Islet precursor cell (in vitro differentiated cells): ENCODE measurements at places on chromosomes 7 and 10.

DNA sequence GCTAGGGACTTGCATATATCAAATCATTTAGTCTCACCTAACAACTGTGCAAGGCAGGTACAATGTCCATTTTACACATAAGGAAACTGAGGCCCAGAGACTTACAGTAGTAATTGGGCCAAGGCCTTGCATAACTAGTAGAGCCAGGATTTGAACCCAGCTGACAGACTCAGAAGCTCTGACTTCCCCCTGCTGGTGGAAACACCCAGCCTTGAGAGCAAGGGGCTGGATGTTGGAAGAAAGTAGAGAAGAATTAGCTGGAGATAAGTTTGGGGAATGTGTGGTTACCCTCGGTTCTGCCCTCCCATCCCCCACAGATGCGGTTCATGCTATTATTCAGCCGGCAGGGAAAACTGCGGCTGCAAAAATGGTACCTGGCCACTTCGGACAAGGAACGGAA is 2.0 kb downstream of the AP1S1 start:
- DNase-seq = no peak

DNA sequence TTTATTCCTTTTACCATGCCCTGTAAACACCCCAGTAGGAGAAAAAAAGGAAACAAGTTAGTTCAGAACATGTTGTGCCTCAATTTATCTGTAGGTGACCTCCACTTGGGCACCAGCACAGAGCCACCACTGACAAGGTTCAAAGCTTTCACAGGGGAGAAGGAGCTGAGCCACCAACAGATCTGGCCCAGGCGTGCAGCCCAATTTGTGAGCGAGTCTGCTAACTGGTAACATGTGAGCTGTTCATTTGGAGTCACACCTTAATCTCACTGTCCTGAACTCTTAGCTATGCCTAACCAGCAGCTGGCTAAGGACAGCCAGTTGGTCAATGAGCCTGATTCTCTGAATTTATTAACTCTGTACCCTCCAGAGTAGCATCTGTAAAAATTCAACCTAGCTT is 78.4 kb upstream of the CAMK2B start:
- peak; percentile 32 for DNase-seq

GRCh38 chr10:78768041-78768835 is 300.5 kb upstream of the ZMIZ1 start:
- peak; percentile 92 for DNase-seq

DNA sequence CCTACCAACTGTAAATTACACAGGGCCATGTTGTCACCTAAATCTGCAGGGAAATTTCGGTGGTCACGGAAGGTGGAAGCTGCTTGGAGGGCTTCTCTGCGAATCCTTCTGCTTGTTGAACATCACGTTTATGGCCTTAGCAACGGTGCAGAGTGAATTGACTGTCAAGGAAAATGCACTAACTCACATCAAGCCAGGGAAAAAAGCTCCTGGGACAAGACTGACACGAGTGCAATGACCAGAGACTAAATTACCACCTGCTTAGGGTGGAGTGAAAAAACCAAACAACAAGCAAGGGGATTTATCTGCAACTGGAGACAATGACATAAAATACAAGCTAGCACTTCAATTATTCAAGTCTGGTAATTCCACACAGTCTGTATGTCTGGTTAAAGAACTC is 211.2 kb downstream of the JAZF1 start:
- no peak for DNase-seq

DNA sequence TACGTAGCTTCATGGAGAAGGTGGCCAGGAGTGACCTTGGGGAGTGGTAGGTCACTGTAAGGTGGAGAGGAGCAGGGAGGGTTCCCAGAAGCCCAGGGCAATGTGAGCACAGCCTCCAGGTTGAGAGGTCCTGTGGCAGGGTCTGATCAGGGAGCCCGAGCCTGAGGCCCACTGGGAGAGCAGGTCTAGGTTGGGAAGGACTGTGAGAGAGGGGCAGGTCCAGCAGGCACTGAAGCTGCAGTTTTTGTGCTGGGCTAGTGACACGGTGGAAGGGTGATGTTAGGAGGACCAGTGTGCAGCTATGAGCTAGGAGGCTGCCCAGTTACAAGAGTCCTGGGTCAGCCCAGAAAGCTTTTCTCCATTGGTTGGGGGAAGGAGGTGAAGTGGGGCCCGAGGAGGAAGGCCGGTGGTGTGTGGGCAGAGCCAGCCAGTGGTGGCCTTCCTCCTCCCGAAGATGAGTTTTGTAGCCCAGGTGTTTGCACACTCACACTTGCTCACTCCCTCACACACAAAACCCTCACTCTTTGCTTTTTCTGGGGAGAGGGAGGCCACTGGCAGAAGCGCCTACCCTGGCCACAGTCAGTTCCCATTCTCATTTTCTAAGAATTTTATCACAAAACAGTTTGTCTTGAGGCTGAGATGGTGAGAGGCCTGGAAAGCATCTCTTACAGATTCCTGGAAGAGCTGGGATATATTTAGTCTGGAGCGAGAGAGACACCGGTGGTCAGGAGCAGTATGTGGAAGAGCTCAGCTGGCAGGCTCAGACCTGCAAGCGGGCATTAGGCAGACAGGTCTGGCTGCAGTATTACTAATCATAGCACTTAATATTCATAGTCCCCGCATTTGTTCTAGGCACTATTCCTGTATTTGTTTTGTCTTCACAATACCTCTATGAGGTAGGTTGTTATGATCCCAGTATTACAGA is 57.1 kb downstream of the ZNF467 start:
- peak; percentile 52 for DNase-seq

DNA sequence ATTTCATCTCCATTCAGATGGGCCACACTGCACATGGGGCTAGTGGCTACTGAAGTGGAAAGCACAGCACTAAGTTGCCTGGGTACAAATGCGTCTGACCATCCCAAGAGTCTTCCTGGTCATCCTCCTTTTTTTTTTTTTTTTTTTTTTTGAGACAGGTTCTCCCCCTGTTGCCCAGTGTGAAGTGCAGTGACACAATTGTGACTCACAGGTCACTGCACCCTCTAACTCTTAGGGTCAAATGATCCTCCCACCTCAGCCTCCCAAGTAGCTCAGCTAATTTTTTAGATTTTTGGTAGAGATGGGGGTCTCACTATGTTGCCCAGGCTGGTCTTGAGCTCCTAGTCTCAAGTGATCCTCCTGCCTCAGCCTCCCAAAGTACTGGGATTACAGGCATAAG is 3.4 kb upstream of the TRRAP start:
- no peak for DNase-seq

GRCh38 chr7:3634396-3634795 is 333.3 kb downstream of the SDK1 start:
- no peak for DNase-seq

DNA sequence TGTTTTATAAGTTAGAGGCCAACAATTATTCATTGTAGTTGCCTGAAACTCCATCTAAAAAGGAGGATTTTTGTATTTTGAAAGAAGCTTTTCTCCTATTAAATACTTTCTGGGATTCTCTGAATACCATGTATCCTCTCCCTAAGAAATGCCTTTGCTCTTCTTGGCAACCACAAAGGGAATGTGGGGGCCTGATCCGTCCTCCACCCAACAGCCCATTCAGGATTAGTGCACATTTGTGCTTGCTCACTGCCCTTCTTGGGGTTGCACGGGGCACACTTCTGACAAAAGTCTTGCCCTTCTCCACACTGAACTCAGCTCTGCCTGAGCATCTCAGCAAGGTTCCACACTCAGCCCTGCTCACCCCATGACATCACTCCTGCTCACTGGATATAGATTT is 194.2 kb downstream of the SLC25A13 start:
- DNase-seq = no peak

GRCh38 chr7:4698707-4699275 is 16.7 kb downstream of the FOXK1 start:
- no peak for DNase-seq

DNA sequence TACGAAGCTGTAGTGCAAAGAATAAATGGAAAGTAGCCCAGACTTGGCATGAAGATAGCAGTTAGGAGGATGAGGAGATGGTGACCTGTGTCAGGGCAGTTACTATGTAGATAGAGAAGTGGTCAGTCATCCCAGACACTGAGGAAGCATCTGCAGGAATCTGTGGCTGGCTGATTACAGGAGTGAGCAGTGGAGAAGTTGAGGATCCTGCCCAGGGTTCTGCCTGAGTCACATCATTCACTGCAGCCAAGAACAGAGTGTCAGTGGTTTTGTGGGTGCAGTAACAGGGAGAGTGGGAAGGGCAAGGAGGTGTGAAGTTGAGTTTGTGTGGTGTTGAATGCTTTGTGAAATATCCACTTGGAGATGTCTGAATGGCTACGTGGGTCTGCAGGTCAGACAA is 676.4 kb upstream of the NRP1 start:
- no peak for DNase-seq

DNA sequence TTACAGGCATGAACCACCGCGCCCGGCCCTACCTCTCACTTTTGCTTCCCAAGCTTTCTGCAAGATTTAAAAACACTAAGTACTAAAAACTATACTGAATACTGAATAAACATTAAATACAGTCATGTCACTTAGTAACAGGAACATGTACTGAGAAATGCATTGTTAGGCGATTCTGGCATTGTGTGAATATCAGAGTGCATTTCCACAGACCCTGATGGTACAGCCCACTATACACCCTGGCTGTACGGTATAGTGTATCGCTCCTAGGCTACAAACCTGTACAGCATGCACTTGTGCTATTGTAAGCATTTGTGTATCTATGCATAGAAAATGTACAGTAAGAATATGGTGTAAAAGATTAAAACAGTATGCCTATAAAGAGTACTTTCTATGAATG is 29.1 kb downstream of the PDIA4 start:
- DNase-seq = no peak

- no peak for DNase-seq
Observed at GRCh38 chr10:50851884-50852671, 33.3 kb downstream of the A1CF start.

- peak; percentile 96 for DNase-seq
Observed at GRCh38 chr10:120422457-120422856, 34.6 kb upstream of the PLPP4 start.

DNA sequence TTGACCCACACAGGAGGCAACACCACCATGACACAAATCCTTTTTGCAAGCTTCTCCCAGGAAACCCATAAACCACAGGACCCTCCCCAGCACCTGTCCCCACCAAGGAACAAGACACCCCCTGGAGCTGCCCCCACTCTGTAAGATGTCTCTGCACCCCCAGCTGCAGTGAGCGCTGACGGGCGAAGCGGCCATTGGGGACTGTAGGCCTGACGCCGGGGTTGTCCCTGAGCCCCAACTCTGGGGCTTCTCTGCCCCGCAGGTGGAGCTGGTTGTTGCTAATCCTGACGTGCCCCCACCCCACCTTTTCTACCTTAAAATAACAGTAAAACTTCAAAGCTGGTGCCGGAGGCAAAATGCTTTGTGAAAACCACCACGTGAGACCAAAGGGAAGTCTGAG is 94.7 kb upstream of the PPP2R2D start:
- DNase-seq = peak; percentile 19

DNA sequence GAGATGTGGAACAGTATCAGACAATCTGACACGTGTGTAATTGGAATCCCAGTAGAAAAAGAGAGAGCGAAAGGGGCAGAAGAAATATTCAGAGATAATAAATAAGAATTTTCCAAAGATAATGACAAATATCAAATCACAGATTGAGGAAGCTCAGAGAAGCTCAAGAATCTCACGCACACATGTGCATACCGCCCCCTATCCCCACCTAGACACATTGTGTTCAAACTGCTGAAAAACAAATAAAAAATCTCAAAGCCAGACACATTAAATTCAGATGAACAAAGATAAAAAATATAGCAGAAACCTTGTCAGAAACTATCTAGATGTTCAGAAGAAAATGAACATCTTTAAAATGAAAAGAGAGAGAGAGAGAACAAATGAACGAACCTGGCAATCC is 17.2 kb downstream of the SFR1 start:
- no peak for DNase-seq

DNA sequence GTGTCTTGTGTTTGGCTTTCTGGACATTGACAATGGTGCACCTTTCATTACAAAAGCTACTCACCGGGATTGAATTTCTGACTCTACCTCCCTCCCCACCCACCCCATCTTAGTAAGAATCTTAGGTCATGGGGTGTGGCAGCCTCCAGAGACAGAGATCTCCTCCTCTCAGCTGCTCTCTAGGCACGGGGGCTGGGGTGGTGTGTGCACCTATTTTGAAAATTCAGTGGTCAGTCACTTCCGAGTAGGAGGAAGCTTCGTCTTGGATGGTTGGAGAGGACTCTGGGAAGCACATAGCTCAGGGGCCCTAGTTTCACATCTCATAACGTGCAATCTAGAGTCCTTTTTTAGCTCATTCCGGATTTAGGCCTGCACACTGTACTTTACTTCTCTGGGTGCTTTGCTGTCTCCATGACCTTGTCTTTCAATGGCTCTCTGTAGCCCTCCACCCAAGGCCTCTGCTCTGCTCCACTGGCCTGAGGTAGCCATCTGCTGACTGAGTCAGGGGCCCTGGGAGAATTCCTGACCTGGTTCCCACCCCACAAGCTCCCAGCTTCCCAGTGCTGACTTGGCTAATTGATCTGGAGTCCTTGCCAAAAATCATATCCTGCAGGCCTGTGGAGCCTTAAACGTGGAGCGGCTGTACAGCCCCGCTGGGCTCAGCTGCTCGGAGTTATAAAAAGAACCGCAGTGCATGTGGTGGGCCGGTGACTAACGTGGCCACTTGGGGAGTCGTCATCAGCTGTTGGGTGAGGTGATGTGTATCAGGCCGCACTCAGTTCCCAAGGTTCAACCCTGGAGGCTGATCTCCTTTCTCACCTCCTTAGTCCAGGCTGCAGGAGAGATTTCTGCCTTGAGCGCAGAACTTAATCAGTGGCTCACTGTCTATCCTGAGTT is 19.3 kb upstream of the ADAMTS14 start:
- peak; percentile 63 for DNase-seq

- DNase-seq = no peak
Observed at GRCh38 chr7:130963339-130963738, 229.3 kb upstream of the KLF14 start.

DNA sequence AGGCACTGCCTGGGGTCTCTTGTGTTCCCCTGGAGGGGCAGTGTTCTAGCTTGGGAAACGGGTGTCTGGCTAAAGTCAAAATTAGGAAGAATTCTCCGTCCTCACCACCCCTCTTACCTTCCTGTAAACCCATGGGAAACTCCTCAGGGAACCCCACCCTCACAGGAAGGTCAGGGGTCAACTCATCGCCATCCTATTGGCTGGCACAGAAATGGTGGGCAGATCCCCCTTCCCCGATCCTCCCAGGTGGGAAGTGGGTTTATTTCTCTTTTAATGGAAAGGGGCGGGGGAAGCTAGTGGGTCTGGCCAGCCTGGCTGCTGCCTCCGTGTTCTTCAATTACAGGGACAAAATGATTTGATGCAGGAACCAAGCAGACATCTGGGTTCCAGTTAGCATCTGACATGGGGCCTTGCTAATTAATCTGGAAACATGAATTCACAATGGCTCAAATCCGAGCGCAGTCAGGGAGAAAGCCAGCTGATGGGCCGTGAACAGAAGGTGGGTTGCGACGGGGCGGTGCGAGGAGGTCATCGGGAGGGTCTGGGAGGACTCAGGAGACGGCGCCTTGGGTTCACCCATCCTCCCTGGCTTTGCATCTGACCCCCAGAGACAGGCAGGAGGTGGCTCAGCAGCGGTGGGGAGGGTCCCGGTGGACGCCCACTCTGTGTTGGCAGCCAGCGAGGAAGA is 66.6 kb downstream of the SLIT1 start:
- no peak for DNase-seq

GRCh38 chr7:150738092-150738491 is 874 bp downstream of the GIMAP5 start:
- DNase-seq = no peak
